ENCODE measurements at places on chromosomes 4 and X. TPM values are rescaled to one million over a fixed set of nuclear protein-coding genes. Genes with fewer than 3 reads are reported as not detected.

The CFAP299 gene
- total RNA-seq: not detected

The P2RY4 gene
- total RNA-seq: not detected

The FAM9C gene
- total RNA-seq: not detected

DNA sequence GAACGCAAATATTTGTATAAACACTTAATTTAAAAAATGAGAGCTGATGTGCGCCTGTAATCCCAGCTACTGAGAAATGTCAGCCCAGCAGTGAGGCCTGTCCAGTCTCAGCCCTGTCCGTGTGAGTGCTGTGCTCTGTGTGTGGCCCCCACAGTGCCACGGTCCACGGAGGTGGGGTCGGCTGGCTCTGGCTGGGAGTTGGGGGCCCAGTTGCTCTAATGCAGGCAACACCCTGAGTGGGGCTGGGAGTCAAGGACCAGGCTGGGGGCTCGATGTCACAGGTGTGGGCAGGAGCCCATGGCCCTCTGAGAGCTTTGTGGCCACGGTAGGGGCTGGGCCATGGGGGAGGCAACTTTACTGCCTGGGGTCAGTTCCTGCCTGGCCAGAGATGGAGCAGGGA is 12.8 kb downstream of the PCGF3 start:
- no peak for DNase-seq

- DNase-seq: peak; percentile 44
Measured at GRCh38 chrX:150032742-150033141, 94.5 kb upstream of the EOLA2 start.

DNA sequence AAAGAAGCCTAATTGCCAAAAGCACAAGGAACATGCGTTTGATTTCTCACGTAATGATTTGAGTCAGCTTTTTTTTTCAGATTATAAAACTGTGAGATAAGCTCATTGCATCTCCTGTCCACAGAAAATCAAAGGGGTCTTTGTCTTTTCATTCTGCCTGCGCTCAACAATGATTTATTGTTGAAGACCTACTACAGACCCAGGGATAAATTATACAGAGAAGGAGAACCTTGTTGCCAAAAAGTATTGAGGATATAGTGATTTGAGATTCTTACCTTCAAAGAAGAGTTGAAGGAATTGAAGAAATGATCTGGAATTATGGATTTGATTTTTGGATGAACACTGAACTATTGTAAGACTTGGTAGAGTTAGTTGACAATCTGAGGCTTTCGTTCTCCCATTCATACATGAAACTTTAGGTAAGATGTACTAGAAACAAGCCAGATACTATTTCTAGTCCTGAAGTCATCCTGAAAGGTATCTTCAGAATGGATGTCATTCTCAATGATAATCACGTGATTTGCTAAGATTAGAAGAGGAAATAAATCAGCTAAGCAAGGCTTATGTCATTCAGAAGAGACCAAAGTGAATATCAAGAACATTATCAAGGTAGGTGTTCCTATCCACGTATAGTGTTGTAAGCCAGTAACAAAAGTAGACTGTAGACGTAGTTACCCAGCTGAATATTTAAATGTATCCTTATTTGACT is 71.1 kb upstream of the SCOC start:
- DNase-seq: no peak

DNA sequence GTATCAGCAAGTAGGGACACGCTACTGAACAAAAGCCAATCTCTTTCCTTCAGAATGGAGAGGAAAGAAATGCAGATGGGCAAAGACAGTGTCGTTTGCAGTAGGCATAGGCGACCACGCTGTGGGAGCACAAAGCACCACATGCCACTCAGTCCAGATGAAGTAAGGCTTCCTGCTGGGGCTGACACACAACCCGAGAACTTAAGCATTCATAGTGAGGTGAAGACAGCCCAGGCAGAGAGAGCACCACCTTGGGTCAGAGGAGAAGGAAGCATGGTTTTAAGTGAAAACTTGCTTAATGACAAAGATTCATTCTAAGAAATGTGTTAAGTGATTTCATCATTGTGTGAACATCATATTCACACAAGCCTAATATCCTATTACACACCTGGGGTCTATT is 238.8 kb downstream of the MGST2 start:
- no peak for DNase-seq

- DNase-seq: no peak
Measured at GRCh38 chrX:14939644-14940043, 66.4 kb downstream of the MOSPD2 start.

- DNase-seq: peak; percentile 53
Measured at GRCh38 chrX:72621625-72622485, 49.2 kb upstream of the HDAC8 start.

DNA sequence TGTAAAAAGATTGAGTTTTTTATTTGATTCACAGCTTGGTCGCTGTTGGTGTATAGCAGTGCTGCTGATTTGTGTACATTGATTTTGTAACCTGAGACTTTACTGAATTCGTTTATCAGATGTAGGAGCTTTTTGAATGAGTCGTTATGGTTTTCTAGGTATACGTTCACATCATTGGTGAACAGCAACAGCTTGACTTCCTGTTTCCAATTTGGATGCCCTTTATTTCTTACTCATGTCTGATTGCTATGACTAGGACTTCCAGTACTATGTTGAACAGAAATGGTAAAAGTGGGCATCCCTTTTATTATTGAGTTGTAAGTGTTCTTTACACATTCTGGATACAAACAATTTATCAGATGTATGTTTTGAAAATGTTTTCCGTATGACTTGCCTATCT is 76.0 kb downstream of the ADGRG4 start:
- no peak for DNase-seq

GRCh38 chrX:18041656-18042055 is 179.0 kb downstream of the BEND2 start:
- DNase-seq: no peak

- DNase-seq: peak; percentile 83
Measured at GRCh38 chr4:52837716-52838558, 24.2 kb upstream of the RASL11B start.

All from astrocyte (in vitro differentiated cells and primary cell).